Activated gamma-delta T cell treated with Interleukin-2 at 50 U/mL for 16 hours (primary cell): ENCODE measurements at places on chromosomes 16 and 17.

DNA sequence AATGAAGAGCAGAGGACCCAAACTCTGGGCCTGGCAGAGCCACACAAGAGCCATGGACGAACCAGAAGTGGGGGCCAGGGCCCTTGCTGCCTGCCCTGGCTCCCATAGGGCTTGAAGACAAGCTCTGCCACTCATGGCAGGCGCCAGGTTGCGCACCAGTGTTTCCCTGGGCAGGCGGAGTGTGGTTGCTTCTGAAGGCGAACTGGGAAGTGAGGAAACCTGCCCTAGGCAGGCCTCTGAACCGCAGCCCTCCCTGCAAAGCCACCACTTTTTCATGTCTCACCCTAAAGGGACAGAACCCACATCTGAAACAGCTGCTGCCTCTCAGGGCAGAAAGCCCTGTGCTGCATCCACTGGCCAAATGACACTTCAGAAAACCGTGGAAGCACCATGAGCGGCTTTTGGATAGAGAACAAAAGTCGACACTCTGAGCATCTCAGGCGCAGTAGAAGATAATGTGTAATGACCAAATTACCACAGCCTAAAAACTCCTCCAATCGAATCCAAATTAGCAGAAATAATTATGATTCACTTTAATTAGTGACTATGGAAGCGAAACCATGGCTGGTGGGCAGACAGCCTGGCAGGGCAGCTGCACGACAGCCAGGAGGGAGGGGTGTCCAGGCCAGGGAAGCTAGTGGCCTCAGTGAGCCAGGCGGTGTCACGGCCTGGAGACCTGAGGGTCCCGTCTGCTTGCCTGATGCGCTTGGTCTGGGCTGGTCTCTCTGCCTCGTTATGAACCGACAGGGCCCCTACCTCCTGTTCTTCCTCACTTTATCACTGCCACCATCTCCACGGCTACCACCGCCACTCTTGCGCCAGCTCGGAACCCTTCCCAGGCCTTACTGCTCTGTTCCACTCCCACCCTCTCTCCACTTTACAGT lies 59.1 kb downstream of the PRMT7 start:
- no peak for DNase-seq

DNA sequence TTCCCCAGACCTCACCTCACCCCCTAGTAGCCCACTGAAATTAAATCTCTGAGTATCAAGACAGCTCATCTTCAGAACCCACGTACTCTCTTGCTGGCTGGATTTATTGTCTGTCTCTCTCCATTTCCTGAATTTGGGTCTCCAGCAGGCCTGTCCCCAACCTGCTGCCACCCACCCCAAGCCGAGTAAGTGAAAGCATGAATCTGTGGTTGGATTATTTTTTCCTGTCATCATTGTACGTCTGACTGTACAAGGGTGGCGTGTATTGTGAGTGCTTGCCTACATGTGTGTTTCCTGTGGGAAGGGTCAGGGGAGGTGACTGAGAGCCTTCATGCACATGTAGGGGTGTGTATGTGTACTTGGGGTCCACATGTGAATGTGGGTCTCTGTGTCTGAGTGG lies 5.4 kb downstream of the TNP2 start:
- peak; percentile 19 for DNase-seq

DNA sequence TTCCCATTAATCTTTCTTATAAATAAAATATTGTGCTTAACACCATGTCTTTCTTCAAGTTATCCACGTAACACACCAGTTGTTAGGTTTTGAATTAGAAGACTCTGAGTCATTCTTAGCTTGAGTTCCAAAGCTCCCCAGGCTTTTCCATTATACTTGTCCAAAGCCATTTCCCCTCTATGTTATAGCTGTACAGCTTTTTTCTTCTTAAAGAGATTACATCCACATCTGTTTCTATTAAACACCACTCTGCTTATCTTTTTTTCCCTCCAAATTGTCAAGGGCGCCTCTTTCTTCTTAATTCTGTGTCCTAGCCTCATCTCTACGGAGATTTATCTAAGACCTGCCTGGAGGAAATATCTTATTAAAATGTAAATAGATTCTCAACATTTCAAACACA lies 139.4 kb upstream of the CPHXL start:
- DNase-seq = no peak

GRCh38 chr17:57605675-57606105 lies 139.4 kb downstream of the CCDC182 start:
- no peak for DNase-seq

DNA sequence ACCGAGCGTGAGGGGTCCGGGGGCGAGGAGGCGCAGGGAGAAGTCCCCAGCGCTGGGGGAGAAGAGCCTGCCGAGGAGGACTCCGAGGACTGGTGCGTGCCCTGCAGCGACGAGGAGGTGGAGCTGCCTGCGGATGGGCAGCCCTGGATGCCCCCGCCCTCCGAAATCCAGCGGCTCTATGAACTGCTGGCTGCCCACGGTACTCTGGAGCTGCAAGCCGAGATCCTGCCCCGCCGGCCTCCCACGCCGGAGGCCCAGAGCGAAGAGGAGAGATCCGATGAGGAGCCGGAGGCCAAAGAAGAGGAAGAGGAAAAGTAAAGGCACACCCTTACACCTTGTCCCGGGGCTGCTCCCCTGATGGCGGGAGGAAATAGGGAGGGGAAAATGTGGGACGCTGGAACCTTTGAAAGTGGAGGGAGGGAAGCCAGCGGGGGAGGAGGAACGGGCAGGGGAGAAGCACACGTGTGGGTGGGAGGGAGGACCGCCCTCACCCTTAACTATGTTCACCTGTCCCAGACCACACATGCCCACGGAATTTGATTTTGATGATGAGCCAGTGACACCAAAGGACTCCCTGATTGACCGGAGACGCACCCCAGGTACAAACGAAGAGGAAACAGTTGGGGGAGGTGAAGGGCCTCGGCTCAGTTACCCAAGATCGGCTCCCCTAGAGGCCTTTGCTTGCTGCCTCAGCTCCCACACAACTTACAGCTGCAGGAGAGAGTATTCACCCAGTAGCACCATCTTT lies 916 bp downstream of the PAGR1 start:
- DNase-seq = peak; percentile 44

DNA sequence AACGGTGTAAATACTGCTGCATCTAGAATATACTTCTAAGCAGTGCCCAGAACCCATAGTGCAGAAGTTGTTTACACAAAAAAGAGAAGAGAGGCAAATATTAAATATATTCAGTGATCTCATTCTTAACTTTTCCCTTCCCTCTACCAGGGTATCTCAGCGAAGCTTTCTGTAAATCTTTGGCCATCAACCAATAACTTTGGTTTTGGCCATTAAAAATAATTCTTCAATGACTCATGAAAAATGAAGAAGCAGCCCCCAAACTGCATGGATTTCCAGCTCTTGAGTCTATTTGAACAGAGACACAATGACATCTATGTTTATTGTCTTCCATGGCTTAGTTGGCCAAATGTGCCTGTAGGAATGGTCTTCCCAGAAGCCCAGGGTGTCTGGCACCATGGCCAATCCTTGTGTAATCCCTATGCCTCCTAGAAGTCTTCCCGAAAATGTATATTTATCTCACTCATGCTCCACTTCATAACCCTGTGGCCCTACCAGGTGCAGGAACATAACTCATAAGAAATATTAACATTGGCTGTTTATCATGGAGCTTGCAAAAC lies 646.6 kb downstream of the TOX3 start:
- no peak for DNase-seq

DNA sequence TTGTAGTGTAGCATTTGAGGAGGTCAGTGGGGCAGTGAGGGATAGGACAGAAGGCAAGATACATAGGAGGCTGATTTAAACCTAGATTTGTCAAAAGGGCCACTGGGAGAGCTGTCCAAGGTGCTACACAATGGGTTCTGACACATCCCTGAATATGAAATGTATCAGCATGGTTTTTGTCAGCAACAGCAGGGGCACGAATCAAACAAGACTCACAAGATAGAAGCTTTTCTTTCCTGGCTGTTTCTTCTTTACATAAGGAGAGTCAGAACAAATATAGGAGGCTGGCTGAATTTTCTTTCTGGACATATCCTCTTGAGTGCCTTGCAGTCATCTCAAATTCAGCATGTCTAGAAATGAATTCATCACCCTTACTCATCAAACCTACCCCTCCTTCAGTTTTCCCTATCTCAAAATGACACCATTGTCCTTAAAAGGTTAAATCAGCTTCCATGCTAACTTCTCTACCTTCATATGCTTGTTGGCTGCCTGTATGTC lies 130.5 kb downstream of the NPIPB5 start:
- DNase-seq = no peak

DNA sequence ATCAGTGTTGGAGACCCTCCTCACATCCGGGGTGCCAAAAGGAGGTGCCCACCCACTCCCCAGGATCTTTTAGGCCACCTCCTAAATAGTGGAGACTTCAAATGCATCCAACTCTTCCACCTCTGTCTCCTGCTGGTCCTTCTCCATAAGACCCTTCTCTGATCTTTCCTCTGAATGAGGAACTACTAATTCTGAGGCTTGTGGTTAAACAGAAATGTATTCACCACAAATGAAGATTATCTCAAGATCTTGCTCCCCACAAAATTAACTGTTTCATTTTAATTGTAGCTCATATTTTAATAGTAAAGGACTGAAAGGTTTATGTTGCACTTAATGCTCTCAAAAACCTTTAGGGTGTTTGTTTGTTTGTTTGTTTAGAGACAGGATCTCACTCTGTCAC lies 34.1 kb downstream of the TLE7 start:
- no peak for DNase-seq

- no peak for DNase-seq
Observed at GRCh38 chr16:56281249-56281805, 90.0 kb downstream of the GNAO1 start.

- no peak for DNase-seq
Observed at GRCh38 chr16:55993088-55993487, 117.9 kb upstream of the CES5A start.

DNA sequence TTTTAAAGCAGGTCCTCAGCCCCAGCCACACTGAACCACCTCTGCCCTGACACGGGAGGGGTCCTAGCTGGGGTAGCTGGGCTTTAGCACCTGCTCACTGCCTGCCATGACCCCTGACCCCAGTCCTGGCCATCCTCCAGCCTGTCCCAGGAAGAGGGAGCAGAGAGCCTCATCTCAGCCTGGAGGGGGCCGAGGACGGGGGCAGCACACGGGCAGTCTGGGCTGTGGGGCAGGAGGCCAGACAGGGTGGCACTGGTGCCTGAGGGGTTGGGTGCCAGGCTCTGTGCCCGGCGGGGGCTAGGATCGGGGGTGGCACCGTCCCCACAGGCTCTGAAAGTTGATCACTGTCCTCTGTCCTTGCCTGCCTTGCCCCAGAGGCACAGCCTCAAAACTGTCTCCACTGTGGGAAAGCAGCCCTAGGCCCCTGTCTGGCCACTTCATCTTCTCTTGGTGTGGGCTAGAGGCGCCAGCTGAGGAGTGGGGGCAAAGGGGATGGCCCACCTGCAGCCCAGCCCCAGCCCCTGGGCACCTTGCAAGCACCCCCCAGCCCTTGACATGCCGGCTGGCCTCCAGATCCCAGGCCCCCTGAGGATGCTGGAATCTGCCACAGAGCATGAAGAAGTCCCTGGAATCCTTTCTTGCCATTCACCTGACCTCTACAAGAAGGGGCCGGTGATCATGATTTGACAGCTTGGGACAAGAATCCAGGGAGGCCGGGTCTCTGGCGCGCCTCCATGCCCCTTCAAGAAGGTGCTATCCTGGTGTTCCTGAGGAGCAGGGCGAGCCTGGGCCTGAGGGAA lies 15.7 kb downstream of the ENDOV start:
- DNase-seq = no peak

GRCh38 chr16:55102077-55102476 lies 171.4 kb downstream of the IRX5 start:
- no peak for DNase-seq

- DNase-seq = no peak
Observed at GRCh38 chr17:77727037-77727615, 231.4 kb upstream of the TNRC6C start.

DNA sequence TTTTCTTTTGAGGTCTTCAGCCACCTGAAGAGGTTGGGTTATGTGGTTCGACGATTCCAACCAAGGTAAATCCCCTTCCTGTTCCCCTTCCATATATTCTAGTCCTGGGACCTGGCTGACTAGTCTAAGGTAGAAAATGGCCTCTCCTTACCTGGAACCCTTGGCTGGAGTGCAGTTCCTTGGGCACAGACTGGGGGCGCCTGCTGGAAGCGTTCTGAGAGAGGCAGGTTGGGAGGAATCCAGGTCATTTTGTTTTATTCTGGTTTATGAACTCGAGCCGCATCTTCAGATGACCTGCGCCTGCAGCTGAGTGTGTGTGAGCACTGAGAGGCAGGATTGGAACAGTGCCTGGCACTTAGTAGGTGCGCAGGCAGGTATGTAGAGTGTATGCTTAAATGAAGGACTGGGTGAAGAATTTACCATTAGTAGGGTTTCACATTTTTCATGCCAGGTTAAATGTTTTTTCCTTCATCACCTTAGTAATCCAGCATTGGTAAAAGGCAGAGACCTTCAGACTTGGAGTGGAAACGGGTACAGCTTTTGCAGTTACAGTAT lies 2.7 kb downstream of the TSEN54 start:
- DNase-seq = no peak

- no peak for DNase-seq
Observed at GRCh38 chr17:20071824-20072691, 62.9 kb downstream of the SPECC1 start.
